ENCODE measurements at places on chromosomes 6 and 20.

DNA sequence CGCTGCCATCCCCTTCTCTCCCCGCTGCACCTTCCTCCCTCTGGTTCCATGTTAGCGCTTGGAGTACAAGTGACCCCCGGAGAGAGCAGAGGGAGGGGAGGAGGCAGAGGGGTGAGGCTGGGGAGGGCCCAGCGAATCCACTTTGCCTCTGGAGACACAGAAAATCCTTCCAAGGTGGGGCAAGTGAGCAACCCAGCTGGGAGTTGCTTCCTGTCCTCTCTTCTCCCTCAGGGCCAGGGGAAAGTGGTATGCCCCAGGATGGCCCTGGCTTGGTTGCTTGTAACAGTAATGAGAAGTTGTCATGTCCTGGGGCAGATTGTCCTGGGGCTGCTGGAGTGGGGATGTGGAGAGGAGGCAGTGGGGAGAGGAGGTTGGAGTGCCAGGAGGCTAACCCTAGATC is 691 bp upstream of the ANGPT4 start:
- H3K27me3 ChIP-seq, result peaks cover 31% of the 10 kb centered on the region
- DNase-seq, result no peak
- no peak overlapping the region for H3K4me3 ChIP-seq
- no peaks in the 10 kb centered on the region for H3K36me3 ChIP-seq

GRCh38 chr6:20291764-20292580 is 79.7 kb upstream of the MBOAT1 start:
- H3K4me1 ChIP-seq, result no peaks in the 10 kb centered on the region
- H3K36me3 ChIP-seq, result no peaks in the 10 kb centered on the region
- no peaks in the 10 kb centered on the region for H3K27me3 ChIP-seq

DNA sequence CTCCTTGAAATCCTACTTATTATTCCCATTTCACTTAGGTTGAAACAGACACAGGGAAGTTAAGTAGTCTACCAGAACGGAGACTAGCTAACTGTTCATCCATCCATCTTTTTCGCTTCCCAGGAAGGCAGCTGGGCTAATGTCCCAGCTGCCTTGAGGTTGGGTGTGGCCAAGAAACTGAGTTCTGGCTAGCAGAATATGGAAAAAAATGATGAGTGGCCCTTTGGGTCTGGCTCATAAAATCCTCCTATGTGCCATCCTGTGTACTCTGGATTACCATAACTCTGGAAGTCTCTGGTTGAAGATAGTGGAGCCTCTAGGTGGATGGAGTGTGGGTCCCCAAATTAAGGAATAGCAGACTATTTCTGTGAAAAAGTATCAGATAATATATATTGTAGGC is 206.2 kb downstream of the HIVEP2 start:
- no peaks in the 10 kb centered on the region for H3K4me1 ChIP-seq
- no peaks in the 10 kb centered on the region for H3K27me3 ChIP-seq
- DNase-seq, result no peak
- no peaks in the 10 kb centered on the region for H3K36me3 ChIP-seq
- no peak overlapping the region for H3K4me3 ChIP-seq

DNA sequence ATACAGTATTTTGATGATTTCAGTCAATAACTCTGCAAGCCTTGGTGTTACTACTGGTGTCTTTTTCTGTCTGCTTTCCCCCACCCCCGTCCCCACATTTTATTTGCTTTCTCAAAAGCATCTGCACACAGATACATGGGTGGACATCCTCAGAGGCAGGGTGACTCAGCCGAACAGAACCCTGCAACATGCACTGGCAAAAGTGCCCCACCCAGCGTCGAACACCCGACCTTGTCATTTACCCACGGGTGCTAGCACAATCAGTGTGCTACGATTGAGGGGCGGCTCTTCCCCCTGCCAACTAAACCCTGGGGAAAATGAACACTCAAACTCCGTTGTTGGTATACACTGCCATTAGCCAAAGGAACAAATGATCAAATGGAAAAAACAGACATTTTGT is 115.9 kb upstream of the NAA20 start:
- H3K36me3 ChIP-seq, result no peaks in the 10 kb centered on the region
- H3K27ac ChIP-seq, result no peak overlapping the region
- DNase-seq, result no peak

- no peaks in the 10 kb centered on the region for H3K36me3 ChIP-seq
- H3K27me3 ChIP-seq, result no peaks in the 10 kb centered on the region
- H3K4me1 ChIP-seq, result peaks cover 12% of the 10 kb centered on the region
- H3K27ac ChIP-seq, result peak overlapping the region; percentile 94
- H3K4me3 ChIP-seq, result peak overlapping the region; percentile 98
Measured at GRCh38 chr6:36028088-36028876, 674 bp downstream of the MAPK14 start.

DNA sequence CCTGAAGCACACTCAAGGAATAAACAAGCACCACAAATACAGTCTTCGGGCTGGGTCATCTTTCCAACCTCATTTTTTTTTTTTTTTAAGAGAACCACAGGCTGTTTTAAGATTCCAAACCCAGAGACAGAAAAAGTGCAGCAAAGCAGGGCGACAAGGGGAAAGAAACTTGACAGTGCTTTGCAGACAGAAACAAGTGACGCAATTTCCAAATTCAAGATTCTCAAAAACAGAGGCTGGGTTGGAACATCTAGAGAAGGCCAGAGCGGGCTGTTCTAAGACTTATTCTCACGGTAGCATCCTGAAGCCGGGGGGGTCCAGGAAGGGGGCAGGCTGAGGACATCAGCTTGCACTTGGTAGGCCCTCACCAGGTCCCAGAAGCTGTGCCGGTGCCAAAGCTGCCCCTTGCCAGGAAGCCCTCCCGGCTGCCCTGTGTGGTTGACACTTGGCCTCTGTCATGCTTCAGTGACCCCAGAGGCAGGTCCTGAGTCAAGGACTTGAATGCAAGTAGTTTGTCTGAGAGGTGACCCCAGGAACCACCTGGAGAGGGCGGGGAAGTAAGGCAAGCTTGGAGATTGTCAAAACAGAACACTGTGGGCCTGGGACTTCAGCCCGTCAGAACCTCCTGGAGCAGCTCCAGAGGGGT is 50.5 kb downstream of the BMP7 start:
- H3K27ac ChIP-seq, result no peak overlapping the region
- H3K27me3 ChIP-seq, result peaks cover 2% of the 10 kb centered on the region
- DNase-seq, result no peak

DNA sequence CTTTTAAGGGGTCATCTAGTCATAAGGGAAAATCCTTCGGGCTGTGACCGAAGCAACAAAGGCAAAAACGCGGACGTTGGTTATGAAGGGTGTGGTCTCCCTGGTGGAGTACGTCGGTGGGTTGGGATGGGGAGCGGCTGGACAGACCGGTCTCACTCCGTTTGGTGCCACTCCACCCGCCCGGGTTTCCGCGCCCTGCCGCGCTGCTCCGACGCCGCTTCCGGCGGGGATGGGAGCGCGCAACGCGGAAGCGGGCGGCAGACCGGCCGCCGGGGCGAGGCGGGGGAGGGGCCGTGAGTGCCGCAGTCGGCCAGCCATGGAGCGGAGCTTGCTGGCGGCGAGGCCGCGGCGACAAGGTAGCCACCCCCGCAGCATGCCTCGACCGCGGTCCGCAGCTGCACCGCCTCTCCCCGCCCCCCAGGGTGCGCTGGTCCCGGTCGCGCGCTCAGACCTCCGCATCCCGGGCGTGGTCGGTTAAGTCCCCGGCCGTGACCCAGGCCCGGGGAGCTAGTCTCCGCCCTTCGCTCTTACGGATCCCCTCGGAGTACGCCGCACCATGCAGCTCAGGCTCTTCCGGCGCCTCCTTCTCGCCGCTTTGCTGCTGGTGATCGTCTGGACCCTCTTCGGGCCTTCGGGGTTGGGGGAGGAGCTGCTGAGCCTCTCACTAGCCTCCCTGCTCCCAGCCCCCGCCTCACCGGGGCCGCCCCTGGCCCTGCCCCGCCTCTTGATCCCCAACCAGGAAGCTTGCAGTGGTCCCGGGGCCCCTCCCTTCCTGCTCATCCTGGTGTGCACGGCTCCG is at the start of gene B3GALT4:
Gene B3GALT4 (plus strand): TSS at position 260 of the 799 bp plus-strand sequence. CDS start 297 bp downstream, at position 557.
- no peaks in the 10 kb centered on the region for H3K27me3 ChIP-seq
- peak within 1 kb of the TSS; percentile 89 for H3K27ac ChIP-seq
- DNase-seq, result peak; percentile 81
- peak within 1 kb of the TSS; percentile 42 for H3K4me3 ChIP-seq
- H3K36me3 ChIP-seq, result peaks cover 46% of the 10 kb centered on the region

DNA sequence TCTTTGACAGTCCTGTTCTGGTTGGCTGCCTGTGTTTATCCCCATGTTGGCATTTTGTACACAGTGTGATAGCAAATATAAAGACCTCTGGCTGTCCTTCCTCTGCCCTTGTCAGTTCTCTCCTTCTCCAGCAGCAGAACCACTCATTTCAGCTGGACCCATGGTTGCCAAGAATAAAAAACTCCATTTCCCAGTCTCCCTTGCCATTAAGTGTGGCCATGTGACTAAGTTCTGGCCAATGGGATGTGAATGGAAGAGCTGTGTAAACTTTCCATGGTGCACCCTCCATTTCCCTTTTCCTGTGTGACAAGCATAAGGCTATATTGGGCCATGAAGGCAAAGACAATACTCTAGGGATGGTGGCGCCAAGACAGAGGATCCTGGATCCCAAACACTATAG is 78.4 kb upstream of the TBC1D7 start:
- H3K4me1 ChIP-seq, result no peaks in the 10 kb centered on the region
- no peaks in the 10 kb centered on the region for H3K27me3 ChIP-seq
- no peaks in the 10 kb centered on the region for H3K36me3 ChIP-seq
- H3K4me3 ChIP-seq, result no peak overlapping the region

- no peaks in the 10 kb centered on the region for H3K4me1 ChIP-seq
- no peaks in the 10 kb centered on the region for H3K36me3 ChIP-seq
- H3K27me3 ChIP-seq, result no peaks in the 10 kb centered on the region
- no peak overlapping the region for H3K4me3 ChIP-seq
Measured at GRCh38 chr6:5359417-5359816, 98.1 kb downstream of the FARS2 start.

GRCh38 chr6:1485678-1486077 is 96.3 kb downstream of the FOXF2 start:
- no peak overlapping the region for H3K27ac ChIP-seq
- H3K36me3 ChIP-seq, result no peaks in the 10 kb centered on the region
- no peak for DNase-seq
- H3K4me3 ChIP-seq, result no peak overlapping the region

Data from neuronal stem cell (in vitro differentiated cells).